ENCODE measurements at places on chromosomes 2 and 18.

GRCh38 chr2:109351164-109351756, 222.3 kb downstream of the SH3RF3 start:
- no peak for DNase-seq

DNA sequence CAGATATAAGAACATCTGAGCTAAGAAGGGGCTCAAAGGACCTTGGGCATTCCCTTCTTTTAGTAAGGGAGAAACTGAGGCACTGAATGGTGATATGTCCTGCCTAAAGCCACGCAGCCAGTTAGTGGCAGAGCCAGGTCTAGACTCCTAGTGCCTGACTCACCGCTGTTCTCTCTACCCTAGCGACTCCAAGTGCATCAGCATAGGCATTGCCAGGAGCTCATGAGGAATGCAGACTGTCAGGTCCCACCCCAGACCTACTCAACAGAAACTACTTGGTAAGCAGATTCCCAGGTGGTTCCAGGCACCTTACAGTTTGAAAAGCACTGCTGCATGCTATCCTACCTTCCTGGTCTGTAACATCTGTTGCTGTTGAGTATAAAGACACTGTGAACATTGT, 158.9 kb downstream of the MSH2 start:
- DNase-seq = no peak

DNA sequence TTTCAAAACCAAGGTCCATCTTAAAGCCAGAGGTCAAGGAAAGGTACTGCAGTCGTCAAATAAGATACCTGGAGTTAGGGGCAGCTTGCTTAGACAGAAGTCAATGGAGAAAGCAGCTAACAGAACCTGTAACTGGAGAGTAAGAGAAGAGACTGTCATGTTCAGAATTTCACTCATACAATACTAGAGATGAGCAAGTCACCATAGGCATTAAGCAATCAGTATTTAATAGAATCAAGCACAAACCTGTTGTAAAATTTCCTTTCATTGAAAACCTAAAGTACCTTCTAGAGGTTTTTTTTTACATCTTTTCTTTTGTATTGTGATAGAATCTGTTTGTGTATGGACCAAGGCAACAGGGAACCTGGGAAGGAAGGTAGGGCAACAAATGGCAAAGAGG, 183.4 kb upstream of the ERBB4 start:
- DNase-seq = no peak

DNA sequence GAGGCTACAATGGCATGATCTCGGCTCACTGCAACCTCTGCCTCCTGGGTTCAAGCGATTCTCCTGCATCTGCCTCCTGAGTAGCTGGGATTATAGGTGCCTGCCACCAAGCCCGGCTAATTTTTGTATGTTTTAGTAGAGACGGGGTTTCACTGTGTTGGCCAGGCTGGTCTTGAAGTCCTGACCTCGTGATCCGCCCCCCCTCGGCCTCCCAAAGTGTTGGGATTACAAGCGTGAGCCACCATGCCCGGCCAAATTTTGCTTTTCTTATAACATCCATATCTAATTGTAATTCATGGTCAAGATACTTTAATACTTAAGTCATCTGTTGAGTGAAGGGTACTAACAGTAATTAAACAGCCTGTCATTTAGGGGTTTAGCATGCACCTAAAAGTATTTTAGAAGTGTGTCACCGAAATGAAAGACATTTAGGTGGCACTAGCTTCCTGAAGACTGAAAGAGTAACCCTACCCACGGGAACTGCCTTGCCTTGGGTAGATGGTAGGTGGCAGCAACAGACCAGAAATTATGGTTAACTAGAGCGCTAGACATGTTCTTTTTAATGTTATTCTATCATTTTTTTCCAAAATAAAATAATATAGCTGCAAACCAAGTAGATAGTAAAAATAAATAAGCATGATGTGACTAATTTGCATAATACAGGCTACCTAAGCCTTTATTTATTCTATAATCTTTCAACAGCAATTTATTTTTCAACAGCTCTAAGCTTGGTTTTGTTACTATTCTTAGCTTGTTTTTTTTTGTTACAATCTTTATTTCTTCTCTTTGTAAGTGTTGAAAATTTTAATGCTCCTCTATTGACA, 8.6 kb upstream of the ACYP2 start:
- no peak for DNase-seq

GRCh38 chr2:172109988-172110811, 7.5 kb upstream of the DLX2 start:
- no peak for DNase-seq

DNA sequence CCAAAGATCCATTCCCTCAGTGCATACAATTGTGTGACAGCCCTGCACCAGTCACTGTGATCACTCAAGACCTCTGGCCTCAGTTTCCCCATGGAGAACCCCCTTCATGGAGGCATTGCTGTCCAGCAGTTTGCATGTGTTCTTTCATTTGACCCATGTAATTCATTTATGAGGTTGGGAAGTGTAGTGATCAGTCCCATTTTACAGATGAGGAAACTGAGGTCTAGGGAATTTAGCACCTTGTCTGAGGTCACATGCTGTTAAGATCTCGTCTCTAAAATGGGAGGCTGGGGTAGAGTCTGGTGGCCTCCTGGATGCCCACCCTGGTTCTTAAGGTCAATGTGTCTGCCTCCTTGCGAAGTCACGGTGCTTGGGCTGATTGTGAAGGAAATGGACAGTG, 19.1 kb downstream of the LDLRAD4 start:
- DNase-seq = no peak

DNA sequence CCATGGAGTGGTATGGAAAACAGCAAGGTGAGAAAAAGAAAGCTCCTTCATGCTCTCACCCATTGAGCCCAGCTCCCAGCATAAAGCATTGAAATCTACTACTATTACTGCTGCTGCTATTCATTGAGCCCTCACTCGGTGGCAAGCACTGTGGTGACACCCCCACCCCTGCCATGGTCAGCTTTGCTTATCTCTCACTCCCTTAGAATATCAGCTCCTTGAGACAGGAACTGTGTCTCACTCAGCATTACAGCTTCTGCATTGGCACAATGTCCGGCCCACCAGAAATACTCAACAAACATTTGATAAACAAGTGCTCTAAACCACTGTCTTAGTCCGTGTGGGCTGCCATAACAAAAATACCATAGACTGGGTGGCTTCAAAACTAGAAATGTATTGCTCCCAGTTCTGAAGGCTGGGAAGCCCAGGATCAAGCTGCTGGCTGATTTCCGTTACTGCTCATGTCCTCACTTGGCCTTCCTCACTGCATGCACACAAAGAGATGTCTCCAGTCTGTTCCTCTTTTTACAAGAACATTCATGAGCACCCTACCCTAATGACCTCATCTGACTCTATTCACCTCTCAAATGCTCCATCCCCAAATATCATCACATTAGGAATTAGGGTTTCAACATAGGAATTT, 116.3 kb downstream of the ZBTB7C start:
- DNase-seq = no peak

- DNase-seq = no peak
Measured at GRCh38 chr2:114700440-114700839, 258.0 kb downstream of the DPP10 start.

DNA sequence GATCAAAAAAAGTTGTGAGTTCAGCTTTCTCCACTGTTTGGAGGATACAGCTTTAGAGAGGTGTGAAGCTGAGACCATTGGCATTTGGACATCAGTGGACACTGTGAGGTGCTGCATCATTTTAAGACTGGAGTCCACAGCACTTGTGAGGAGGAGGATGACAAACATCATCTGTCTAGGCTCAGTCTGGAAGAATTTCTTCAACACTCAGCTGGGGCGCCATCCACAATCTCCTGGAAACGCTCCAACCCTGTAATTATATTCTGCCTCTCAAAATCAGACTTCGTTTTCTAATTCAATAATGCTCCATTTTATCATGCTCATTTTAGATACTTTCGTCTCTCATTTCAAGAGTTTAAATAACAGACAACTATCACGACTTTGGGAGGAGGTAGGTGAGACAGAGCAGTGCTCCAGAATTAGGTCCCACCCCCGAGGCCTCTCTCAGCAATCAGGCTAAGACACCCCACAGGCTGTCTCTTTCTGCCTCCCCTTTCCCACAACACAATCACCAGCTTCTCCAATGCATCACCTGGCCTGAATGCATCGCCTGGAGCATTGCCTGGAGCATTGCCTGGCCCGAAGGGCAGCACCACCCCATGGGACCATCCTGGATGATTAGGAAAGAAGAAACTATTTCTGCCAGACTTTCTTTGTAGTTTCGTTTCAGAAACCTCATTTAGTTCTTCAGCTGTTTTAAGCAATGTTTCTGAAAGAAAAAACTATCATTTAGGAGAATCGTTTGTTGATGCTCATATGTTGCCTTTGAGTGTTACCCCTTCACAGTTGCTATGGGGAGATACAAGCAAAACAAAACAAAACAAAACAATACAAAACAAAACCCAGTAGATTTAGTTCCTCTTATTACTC, 37.0 kb upstream of the DPP10 start:
- no peak for DNase-seq

GRCh38 chr18:48888773-48889080, 62.0 kb downstream of the SMAD7 start:
- no peak for DNase-seq

All from stimulated activated CD4-positive, alpha-beta T cell treated with anti-CD3 and anti-CD28 coated beads, Interleukin-15, amount 100 ng/mL, for 48 hours (primary cell).